ENCODE measurements at places on chromosomes 2 and 18. TPM values are rescaled to one million over a fixed set of nuclear protein-coding genes. Genes with fewer than 3 reads are reported as not detected.
A peak's percentile ranks its signal among the peaks of the same experiment; 100 is the strongest.

Gene C1GALT1C1L
- not detected for total RNA-seq

GRCh38 chr2:223722226-223722625, 115.2 kb downstream of the AP1S3 start:
- no peak for DNase-seq

- DNase-seq: no peak
Measured at GRCh38 chr2:172870396-172870795, 134.8 kb downstream of the RAPGEF4 start.

Gene STAMBP
- 36.0 TPM for total RNA-seq

- DNase-seq: no peak
Measured at GRCh38 chr2:226740039-226740648, 59.5 kb downstream of the IRS1 start.

DNA sequence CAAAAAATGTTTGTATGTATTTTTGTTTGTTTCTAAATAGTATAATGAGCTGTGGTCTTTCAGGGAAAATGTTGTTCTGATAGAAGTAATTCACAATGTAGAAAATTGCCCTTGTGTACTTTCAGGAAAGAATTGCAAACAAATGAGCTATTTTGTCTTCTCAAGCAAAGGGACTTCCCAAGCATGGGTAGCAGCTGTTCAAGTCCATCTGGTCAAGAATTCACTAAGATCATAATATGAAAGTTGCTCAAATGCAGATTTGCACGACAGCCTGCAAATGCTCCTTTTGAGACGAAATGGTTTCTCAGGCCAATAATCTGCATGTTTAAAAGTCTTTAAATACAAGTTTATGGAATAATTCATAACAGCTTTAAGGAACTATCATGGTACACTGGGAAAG, 51.9 kb upstream of the HNMT start:
- no peak for DNase-seq

GRCh38 chr2:11591091-11591490, 57.2 kb downstream of the GREB1 start:
- no peak for DNase-seq

DNA sequence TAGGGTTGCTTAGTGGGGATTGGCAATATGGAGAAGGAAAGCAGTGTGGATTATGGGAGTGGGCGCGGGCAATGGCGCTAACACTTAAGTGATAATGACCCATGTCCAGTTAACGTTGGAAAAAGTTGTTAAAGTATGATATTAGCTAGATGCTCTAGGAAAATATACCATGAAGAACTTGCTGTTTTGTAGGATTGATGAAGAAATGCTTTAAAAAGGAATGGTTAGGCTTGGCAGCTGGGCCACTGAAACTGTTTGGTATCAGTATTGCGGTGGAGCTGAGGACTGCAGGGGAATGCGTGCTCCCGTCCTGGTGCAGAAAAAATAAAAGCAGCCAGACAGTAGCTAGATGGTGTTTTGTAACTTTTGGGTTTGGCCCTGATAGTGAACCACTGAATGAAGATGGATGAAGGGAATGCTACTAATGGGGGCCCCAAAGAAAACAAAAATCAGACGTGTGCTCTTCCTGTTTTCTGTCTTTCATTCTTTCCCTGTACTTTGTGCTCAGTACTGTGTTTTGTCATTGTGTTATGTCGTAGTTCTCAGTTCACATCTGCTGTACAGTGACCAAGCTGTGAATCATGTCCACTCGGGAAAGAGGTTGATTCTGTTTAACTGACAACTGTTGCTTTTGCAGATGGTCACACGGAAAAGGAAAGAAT, 999 bp downstream of the INSIG2 start:
- peak; percentile 30 for DNase-seq

DNA sequence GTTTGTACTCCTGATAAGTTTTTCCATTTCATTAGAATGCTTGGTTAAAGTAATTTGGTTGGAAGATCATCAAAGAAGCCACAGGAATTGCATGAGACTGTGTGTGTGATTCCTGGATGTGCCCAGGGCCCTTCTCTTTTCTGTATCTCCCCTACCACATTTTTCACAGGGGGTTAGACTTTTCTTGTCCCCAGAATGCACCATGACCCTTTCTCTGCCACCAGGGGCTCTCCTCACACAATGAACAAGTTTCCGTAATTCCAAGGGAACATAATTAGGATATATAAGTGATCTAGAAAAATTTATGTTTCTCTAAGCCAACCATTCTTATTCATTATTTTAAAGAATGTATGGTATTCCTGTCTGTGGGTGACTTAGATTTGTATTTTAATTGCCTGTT, 291.8 kb downstream of the NEDD4L start:
- DNase-seq: no peak

Gene REG3G
- total RNA-seq: not detected

DNA sequence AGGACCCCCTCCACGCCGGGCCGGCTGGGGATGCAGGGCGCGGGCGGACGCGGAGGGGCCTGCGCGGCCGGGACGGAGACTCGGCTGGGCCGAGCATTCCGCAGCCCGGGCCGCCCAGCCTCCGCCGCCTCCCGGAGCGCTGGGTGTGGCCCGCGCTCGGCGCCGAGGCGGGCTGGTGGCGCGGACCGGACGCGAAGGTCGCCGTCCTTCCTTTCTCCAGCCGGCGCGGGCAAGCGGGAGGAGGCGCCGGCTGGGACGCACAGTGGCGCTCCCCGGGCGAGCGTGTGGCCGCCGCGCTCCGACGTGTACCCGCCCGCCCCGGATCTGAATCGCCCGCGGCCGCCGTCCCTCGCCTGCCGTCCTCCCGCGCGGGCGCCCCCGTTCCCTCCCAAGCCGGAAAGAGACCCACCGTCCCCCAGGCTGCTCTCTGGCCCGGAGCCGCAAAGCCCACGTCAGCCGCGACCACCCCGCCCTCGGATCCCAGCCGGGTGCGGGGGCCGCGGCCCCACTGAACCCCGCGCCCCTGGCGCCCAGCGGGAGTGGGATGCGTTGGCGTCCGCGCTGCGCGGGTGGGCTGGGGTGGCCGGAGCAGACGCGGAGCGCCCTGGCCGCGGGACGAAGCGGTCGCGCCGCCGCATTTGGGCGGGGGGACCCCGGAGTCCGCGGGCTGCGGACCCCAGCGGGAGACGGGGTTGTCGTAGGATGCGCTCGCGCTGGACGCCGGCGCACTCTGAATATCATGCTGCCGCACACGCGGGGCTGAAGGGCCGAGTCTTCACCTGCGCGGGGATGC, 634 bp downstream of the SPATS2L start:
- DNase-seq: peak; percentile 45

GRCh38 chr2:192369969-192370368, 175.2 kb upstream of the TMEFF2 start:
- no peak for DNase-seq

Gene CD8A
- total RNA-seq: not detected

DNA sequence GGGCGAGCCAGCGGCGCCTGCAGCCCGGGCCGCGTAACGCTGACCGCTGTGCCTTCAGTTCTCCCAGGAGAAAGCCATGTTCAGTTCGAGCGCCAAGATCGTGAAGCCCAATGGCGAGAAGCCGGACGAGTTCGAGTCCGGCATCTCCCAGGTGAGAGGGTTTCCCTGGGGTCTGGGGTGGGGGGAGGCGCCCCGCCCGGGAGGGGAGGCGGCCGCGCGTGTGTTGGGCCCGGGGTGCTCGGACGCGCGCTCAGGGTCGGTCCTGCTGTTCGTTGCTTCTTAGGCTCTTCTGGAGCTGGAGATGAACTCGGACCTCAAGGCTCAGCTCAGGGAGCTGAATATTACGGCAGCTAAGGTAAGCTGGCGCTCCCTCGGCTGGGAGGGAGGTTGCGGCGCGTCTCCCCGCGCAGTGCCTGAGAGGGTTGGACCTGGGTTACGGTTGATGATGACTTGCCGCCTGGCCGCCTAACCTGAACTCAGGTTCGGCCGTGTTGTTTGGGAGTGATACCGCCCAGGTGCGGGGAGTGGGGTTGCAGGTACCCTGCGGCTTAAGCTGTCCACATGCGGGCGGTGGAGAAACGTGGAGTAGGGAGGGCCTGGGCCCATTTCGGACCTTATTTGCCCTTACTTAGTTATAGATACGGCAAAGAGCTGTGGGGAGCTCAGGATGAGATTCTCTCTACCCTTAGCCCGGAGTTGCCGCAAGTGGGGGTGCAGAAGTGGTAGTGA, 638 bp downstream of the RPS7 start:
- no peak for DNase-seq

DNA sequence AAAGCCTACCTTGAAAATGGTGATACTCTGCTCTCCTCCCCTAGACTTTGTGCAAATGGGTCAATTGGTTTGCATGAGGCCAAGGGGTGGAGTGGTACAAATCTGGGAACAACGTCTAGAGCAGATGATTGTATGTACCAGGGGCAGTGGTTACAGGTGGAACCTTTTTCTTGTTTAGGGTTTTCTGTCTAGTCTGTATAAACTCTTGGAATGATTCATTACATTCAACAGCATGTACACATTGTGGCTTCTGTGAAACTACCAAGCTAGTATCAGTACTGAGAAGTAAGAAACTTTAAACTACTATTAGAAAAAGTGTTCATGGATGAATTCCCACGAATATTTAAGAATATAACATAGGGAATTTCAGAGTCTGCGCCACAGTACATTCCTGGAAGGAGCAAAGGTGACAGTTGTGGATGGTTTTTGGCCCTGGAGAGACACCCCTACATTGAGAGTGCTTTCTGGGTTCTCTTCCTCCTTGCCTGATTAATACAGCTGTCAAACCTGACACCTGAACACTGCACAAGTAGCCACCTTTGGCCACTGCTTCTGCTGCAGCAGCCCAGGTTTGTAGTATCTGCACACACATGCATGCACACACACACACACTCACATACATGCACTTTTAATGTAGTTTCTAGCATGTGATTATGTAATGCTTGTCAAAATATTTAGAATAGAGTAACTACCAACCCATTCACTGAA, 30.0 kb downstream of the CFAP221 start:
- no peak for DNase-seq

DNA sequence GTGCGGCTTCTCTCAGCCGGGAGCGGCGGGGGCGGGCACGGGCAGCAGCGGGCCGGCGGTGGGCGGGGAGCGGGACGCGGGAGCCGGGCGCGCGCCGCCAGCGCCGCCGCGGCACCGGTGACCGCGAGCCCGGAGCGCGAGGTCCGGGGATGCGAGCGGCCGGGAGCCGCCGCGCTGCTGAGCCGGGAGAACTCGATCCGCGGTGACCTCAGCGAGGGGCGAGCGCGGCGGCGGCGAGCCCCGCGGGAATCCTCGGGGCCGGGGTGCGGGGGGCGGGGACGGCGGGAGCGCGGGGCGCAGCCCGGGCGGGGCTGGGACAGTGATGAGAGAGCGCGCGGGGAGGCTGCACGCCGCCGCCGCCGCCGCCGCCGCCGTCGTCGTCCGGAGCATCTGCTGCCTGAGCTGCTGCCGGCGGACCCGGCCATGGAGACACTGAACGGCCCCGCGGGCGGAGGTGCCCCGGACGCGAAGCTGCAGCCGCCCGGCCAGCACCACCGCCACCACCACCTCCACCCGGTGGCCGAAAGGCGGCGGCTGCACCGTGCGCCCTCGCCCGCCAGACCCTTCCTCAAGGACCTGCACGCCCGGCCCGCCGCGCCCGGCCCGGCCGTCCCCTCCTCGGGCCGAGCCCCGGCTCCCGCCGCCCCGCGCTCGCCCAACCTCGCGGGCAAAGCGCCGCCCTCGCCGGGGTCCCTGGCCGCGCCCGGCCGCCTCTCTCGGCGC, at the start of gene MTCL1:
MTCL1 (plus strand) TSS at position 319 of the 723 bp plus-strand sequence; CDS start at position 424, 105 bp downstream.
- DNase-seq: peak; percentile 61

Gene LIPG
- total RNA-seq: not detected

- no peak for DNase-seq
Measured at GRCh38 chr18:74288041-74288440, 3.7 kb downstream of the CYB5A start.

Gene RSAD2
- 6.9 TPM for total RNA-seq

GRCh38 chr2:71372042-71372441, 40.5 kb downstream of the ZNF638 start:
- no peak for DNase-seq

Gene LYPD1
- not detected for total RNA-seq

DNA sequence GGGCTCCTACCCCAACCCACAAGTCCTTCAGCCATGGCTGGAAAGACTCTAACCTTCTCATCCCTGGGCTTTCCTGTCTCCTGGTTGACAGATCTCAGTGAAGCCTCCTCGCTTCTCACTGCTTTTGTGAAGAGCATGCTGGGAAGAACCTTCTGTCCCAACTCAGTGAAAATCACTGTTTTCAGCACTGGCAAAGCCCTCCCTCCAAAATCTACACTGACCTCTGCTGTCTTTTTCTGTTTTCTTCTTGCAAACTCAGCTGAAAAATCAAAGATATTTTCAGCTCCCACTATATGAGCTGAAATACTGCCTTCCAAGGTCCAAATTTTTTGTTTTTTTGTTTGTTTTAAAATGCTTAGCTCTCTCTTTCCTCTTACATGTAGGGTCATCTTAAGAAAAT, 266.3 kb upstream of the AGAP1 start:
- DNase-seq: no peak

- no peak for DNase-seq
Measured at GRCh38 chr2:46999857-47000678, 84.5 kb upstream of the MCFD2 start.

- DNase-seq: no peak
Measured at GRCh38 chr18:35868915-35869314, 103.6 kb upstream of the RMP24 start.
